ENCODE measurements at places on chromosomes 7 and 10. TPM values are rescaled to one million over a fixed set of nuclear protein-coding genes. Genes with fewer than 3 reads are reported as not detected.

The TMEM176A gene
- not detected for total RNA-seq

- peaks cover 27% of the 10 kb centered on the region for H3K27me3 ChIP-seq
- H3K4me3 ChIP-seq, result no peak overlapping the region
- H3K4me1 ChIP-seq, result no peaks in the 10 kb centered on the region
- no peaks in the 10 kb centered on the region for H3K36me3 ChIP-seq
- DNase-seq, result no peak
These were observed 135.5 kb upstream of the SORCS3 start for GRCh38 chr10:104505521-104506042.

The ANKRD30A gene
- not detected for total RNA-seq

GRCh38 chr7:107147464-107148393 lies 21.1 kb upstream of the HBP1 start:
- no peaks in the 10 kb centered on the region for H3K27me3 ChIP-seq
- DNase-seq, result peak; percentile 20
- H3K36me3 ChIP-seq, result no peaks in the 10 kb centered on the region
- peak overlapping the region; percentile 46 for H3K4me3 ChIP-seq

DNA sequence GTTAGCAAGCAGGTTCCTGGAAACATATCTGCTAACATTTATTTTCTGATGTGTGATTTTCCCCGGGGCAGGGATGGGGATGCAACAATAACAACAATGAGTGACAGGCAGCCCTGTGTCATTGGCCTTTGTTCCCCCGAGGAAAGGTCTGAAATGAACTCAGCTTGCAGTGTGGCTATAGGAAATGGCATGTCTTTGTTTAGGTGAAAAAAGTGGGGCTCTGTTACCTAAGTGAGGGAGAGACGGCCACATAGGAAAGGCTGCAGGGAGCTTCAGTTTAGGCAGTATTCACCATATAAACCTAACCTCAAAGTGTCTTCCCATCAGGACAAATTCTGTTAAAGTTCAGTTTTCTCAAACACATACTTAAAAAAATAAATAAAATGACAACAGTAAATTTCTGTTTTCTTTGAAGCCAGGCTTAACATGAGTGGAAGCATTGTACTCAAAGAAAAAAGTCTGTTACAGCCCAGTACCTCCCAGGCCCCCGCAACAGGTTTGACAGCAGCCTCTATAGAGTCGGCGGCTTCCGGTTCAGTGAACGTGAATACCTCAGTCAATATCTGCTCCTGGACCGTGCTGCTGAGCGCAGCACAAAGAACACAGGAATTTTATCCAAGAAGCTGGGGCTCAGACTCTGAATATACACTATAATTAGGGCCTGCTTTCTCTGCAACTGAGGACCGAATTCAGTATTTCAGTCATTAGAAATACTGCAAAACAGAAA lies 168.3 kb downstream of the GLI3 start:
- H3K27me3 ChIP-seq, result peaks cover 2% of the 10 kb centered on the region
- H3K27ac ChIP-seq, result no peak overlapping the region
- DNase-seq, result no peak
- H3K4me1 ChIP-seq, result peaks cover 24% of the 10 kb centered on the region

The FAM25C gene
- total RNA-seq, result not detected

DNA sequence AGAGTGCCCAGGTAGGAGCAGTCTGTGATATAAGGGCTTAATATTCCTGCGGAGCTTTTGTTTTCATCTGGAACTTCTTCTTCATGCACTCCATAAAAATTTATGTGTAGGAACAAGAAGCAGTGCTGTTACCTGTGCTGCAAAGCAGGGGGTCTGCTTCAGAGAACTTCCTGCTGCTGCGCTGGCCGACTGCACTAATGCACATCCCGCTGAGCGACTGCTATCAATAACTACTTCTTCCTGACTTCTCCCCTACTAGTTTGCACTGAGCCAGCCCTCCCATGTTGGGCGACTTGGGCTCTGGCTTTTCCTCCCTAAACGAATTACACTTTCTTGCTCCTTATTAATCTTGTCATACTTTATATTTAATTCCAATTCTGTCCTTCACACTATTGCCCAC lies 150.3 kb downstream of the NEBL start:
- peaks cover under 1% of the 10 kb centered on the region for H3K27me3 ChIP-seq
- no peak for DNase-seq
- H3K4me3 ChIP-seq, result no peak overlapping the region
- peaks cover 7% of the 10 kb centered on the region for H3K36me3 ChIP-seq
- no peaks in the 10 kb centered on the region for H3K4me1 ChIP-seq

Measured in HFFc6 (cell line).